ENCODE measurements at places on chromosomes 16 and 17.

DNA sequence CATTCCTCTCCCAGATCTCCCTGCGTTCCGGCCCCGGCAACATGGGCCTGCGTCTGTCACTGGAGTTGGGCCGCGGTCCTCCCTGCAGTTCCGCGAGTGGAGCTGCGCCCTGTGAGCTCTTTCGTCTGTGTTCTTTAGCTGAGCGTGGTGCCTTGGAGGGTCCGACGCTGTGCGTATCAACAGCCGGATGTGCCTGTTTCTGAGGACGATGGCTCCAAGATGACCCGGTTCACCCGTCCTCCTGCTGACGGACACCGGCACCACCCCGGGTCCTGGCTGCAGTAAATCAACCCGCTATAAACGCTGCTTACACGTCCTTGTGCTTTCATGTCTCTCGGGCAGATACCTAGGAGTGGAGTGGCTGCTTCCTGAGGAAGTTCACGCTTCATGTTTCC is 44.8 kb upstream of the GNG13 start:
- no peak for DNase-seq

GRCh38 chr17:27644586-27644985 is 13.6 kb downstream of the LGALS9 start:
- DNase-seq = no peak

DNA sequence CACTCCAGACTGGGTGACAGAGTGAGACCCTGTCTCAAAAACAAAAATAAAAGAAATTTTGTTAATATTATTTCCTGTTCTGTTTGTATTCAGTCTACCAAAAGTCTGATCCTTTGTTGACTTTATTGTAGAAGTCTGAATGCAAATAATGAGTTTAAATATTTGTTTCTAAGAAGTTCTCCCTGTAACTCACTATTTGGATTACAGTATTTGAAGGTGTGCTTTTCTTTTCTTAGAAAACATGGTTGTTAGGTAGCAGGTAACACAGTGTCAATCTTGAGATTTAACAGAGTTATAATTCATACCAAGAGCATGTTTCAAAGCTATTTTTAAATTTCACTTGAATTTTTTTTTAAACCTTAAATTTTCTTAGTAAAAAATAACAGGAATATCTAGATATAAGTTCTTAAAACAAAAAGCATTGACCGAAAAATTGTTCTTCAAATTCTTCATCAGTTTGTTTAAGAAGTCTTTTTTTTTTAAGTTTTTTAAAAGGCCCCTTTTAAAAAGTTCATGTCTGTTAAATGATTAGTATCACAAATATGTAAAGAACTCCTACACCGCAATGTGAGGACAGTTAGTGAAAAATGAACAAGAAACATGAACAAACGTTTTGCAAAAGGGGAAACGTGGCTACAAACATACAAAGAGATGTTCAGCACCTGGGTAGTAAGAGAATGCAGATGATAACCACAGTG is 35.0 kb downstream of the GAN start:
- no peak for DNase-seq

- no peak for DNase-seq
These were observed 370.1 kb downstream of the ZFHX3 start for GRCh38 chr16:72677662-72678447.

DNA sequence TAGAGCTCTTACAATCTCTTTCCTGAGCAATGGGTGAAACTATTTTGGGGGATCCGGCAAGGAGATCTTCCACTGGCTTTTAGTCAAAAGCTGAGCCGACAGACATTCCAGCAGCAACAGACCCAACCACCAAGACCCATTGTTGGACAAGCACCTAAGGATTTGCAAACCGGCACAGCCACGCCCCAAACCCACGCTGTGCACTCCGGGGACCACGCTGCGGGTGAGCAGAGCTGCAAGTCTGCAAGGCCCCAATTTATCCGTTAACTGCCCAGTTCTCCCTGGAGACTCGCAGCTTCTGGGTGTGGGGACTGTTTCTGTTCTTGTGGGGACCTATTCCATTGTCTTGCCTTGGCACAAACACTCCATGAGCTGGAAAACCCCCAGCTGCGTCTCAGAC is 45.9 kb downstream of the C16orf95 start:
- DNase-seq = no peak

DNA sequence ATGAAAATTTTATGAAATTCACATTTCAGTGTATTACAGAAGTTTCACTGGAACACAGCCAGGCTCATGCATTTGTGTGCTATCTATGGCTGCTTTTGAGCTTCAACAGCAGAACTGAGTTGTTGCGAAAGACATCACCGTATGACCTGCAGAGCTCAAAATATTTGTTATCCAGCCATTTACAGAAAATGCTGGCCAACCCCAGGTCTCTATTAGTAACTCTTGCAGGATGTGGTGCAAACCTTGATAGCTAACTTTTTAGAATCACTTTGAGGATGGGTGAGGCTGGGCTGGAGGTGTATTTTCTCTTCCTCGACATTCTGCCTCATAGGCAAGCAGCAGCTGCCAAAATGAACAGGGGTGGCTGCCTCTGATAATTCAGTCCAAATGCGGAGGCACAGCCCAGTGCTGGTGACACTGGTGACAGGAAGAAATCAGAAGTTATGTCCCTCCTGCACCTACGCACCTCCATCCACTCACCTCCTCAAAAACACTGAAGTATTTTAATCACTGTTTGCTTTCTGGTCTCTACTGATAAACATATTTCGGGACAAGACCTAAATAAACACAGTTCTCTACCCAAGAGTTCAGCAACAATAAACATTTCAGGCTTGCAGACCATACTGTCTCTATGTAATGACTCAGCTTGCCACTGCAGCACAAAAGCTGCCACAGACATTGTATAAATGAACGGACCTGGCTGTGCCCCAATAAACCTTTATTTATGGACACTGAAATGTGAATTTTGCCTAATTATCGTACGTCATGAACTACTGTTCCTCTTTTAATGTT is 28.5 kb downstream of the ARHGAP17 start:
- DNase-seq = no peak

GRCh38 chr17:78759969-78760352 is 22.1 kb downstream of the CYTH1 start:
- DNase-seq = no peak

- DNase-seq = peak; percentile 68
These were observed 58.8 kb downstream of the ZDHHC7 start for GRCh38 chr16:84952335-84953189.

GRCh38 chr16:73050201-73051099 is 2.5 kb upstream of the ZFHX3 start:
- DNase-seq = no peak

- no peak for DNase-seq
These were observed at the start of gene HS3ST3A1 for GRCh38 chr17:13601776-13602551. Gene HS3ST3A1, minus strand, starts transcription at chr17:13601929. Its CDS starts 800 bp downstream, at chr17:13601129.

- DNase-seq = no peak
These were observed 8.6 kb downstream of the MAPT start for GRCh38 chr17:45902892-45903346.

GRCh38 chr17:8287651-8288335 is 677 bp upstream of the RANGRF start:
- no peak for DNase-seq

- no peak for DNase-seq
These were observed at the start of gene GSDMA for GRCh38 chr17:39962642-39963220. Gene GSDMA, plus strand, starts transcription at chr17:39963004. Its CDS starts 2,684 bp downstream, at chr17:39965688.

DNA sequence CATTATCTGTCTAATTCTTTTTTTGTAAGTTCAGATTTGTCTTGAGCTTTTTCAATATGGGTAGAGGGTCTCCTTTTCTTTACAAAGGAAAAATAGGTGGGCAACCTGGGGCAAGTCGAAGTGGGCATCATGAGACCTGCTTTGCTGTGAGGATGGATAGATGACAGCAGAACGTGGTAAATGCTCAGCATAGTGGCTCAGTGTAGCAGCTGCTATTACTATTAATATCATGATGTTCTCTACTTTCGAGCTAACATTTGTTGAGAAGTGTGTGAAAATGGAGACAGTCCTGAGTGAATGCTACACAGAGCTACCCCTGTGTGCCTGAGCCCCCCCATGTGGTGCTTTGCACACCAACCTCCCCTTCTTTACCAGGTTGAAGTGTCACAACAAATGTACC is 39.0 kb upstream of the LGALS9 start:
- no peak for DNase-seq

DNA sequence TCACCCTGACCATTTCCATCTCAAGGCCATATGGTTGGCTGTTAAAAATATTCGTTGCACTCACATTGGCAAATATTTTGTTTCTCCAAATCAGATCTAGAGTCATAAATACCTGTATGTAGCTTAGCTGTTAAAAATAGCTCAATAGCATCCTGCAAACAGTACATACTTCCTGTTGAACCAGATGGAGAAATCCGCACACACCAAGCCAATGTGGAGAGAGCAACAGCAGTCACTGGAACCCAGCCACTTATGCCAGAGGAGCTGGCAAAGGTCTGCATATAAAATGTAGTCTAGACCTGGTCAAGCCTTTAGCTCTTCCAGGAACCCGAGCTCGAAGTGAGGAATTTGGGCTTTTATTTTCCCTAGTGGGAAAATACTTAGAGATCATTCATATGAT is 146.4 kb upstream of the KCNJ16 start:
- no peak for DNase-seq

DNA sequence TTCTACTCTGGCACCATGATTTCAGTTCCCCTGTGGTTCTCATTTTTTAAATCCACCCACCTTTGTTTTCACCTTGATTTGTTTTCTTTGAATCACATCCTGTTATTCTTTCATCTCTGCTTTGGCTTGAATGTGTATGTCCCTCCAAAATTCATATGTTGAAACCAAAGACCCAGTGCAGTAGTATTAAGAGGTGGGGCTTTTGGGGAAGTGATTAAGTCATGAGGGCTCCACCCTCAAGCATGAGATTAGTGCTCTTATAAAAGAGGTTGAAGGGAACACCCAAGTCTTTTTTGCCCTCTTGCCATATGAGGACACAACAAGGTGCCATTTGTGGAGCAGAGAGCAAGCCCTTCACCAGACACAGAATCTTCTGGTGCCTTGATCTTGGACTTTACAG is 382.3 kb downstream of the SLC39A11 start:
- no peak for DNase-seq

- no peak for DNase-seq
These were observed 9.9 kb downstream of the AXIN1 start for GRCh38 chr16:342455-343213.

DNA sequence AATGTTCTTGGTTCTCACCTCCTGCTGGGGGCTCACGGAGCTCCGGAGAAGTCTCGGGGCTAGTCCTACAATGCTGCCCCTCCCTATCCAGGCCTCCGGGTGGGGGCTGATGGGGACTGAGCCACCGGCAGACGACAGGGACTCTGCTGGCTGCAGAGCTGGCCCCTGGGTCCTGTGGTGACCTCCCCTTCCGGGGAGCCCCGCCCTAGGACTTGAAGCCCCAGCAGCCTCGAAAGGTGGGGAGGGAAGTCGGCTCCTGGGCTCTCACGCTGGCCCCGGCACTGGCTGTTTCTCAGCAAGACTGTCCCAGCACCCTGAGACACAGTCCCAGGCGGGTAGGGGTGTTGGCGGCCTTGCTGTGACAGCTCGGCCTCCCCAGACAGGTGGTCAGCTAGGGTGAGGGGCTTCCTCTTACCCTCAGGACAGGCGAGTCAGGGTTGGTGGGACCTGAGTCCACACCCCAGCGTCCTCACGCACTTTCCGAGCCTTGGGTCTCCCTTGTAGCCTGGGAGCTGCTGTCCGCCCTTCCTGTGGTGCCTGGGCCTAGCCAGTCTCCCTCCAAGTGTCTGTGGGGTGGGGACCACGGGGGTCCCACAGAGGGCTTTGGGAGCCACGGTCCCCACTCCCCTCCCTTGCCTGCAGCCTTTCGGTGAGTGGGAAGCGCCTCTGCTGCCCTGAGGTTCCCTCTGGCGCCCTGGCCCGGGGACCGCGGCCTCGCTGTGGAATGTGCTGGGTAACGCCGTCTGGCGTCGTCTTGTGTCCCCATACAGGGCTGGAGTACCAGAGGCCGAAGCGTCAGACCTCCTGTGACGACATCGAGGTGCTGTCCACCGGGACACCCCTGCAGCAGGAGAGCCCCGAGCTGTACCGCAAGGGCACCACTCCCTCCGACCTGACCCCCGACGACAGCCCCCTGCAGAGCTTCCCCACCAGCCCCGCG is 76.6 kb downstream of the KLHDC4 start:
- no peak for DNase-seq

GRCh38 chr17:67055811-67056745 is 11.7 kb downstream of the CACNG1 start:
- no peak for DNase-seq

GRCh38 chr17:65177901-65178300 is 40.7 kb downstream of the RGS9 start:
- no peak for DNase-seq

DNA sequence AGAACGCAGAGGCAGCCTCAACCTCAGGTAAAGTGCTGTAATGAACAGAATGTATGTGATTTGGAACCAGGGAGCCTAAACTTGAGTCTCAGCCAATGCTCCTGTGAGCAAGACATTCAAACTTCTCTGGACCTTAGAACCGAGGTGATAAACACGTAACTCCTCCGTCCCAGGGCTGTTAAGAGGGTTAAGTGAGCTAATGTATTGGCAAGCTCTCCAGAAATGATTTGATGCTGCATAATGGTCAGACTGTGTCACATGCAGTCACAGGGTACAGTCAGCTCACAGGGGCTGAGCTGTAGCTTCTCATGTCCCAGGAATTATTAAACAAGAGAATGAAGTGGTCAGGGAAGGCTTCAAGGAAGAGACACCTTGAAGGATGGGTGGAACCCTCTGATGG is 10.0 kb upstream of the SLC4A1 start:
- no peak for DNase-seq

DNA sequence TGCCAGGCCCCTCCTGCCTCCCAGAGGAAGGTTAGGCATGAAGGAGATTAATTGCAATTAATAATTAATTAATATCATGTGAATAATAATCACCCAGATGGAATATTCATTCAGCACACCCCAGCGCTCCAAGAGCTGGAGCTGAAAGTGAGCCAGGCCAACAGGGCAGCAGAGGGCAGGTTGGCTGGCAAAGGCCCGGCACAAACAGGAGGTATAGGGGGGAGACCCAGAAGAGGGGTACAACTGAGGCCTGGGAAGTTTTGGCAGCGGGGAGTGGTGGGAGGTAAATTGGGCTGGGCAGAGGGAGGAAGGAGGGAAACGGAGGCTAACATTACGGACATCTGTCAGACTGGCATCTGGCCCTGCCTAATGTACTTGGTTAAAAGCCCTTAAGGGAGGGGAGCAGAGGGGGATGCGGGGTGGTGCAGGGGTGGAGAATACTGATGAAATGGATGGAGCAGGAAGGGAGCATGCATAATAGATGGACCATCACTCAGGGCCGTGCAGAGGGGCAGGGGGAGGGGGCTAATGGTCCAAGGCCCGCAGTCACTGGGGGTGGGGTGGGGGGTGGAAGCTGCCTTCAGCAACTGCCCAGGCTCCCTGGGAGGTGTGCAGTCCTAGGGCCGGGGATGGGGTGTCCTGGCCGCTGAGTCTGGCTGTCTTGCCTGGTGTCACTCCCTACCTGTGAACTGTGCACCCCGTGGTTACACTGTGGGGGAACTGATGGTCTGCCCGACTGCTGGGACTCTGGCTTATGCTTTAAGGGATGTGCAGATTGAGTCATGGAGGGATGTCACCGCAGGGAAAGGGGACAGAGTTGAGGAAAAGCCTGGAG is 1.9 kb downstream of the ADAM11 start:
- DNase-seq = no peak

DNA sequence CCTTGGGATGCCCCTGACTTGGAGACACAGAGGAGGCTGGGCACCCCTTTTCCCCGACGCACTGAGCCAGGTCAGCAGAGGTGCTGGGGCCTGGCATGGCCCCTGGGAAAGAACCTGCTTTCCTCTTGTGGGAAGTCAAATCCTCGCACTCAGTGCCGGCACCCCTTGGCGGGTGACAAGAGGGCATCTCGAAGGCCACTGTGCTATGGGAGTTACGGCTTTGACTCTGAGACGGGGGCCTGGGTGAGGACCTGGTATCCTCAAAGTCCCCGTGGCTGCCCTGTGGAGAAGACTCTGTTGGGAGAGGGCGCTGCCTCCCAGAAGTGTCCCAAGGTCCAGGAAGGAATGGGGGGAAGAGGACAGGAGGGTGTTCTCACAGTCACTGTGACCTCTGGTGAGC is 117.0 kb downstream of the METRNL start:
- DNase-seq = no peak
